Stimulated activated CD4-positive, alpha-beta T cell treated with anti-CD3 and anti-CD28 coated beads, Interleukin-4, amount 100 ng/mL, for 24 hours (primary cell): ENCODE measurements at places on chromosomes 2 and 18.

DNA sequence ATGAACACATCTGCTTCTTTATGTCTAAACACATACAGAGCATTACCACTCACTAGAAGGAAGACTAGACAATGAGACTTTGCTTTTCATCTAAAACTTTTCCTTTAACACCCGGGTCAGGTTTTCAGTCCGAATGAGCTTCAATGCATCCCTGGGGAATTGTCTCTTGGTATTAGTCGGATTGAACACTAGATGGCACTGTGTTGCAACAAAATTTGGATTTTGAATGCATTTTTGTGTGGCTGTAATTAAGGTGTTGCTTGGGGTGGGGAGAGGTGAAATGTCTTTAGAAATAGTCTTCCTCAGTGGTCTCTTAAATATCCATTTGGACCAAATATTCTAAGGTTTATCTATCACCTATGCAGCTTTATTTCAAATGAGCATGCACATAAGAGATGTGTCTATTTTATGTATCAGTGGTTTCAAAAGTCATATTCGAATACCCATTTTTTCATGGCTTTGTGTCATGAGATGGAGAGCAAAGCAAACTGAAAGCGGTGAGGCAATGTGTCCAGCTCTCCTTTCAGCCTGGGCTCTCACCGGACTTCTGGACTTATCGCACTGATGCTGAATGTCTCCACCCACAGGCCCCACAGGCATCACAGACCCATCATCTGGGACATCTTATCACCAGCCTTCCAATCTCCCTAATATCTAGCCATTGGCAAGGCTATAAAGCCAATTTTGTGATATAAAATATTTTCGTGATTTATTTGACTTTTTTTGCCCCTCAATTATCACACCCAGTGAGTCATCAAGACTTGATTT, 510.3 kb downstream of the RNF144A start:
- peak; percentile 53 for DNase-seq

GRCh38 chr2:120262761-120263428, 10.2 kb downstream of the RALB start:
- no peak for DNase-seq

- no peak for DNase-seq
Observed at GRCh38 chr2:123521854-123522253, 503.2 kb upstream of the CNTNAP5 start.

DNA sequence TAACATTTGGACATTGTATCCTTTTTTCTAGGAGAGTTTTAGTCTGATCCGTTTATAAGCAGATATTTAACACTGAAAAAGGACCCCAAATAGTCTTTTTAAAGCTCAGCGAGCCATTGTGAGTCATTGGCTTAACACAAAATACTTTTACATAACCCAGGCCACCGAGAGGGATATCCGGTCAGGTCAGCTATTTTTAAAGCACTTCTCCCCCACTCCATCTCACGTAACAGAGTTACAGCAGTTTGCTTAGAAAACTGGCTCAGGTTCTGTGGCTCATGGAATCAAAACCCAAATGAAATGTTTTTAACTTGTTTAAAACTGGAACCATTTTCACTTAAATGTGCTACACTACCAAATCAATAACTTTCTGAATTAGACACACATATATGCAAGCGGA, 23.9 kb downstream of the COL4A3 start:
- no peak for DNase-seq

DNA sequence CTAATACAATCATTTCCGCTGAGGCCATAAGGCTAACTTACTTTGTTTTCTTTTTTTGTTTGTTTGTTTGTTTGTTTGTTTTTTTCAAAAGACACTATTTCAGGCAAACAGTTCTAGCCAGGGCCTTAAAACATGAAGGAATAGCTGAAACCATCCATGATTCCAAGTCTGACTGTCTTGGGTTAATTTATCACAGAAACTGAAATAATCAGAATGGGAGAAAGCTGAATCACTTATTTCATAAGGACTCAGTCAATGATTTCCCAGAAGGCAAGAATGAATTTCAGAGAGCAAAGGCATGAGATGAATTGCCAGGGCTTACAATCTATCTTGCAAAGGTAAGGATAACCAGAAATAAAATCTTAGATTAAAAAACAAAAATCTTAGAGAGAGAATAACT, 1315.1 kb downstream of the SUCLG1 start:
- DNase-seq, result no peak

DNA sequence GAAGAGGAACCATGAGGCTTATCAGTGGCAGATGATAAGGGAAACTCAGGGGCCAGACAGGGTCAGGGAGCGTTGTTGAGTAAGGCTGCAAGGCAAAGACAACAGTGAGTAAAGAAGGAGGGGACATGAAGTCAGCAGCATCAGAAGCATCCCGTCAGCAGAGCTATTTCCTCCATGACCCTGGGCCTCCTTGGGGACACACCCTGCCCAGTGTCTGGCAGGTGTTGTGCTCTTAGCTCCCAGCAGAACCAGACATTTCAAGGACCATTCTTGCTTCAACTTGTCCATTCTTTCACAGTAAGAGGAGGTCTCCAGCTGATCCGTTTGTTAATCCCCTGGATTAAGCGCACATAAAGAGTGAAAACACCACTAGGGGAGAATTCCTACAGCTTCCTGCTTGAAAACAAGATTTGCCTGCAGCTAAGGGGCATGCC, 88.7 kb upstream of the MEIS1 start:
- no peak for DNase-seq

- peak; percentile 17 for DNase-seq
Observed at GRCh38 chr2:9984217-9984739, 32.8 kb downstream of the GRHL1 start.

- DNase-seq, result no peak
Observed at GRCh38 chr2:88377641-88377991, 74.9 kb downstream of the FOXI3 start.

DNA sequence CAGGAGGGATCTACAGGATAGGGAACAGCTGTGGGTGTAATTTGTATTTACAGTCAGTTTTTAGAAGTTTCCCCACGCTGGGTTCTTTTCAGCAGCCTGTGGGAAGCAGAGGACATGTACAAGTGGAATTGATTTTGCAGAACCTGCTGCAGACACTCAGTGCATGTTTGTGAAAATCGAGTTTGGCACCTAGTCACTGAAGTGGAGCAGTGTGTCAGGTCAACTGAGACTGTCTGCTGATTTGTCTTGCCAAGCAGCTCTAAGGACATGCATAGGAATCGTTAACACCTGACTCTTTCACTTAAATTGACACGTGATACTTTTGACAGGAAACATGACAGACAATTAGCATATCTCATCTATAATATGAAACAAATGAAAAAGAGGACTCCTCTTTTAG, 416.6 kb downstream of the TMX3 start:
- DNase-seq, result no peak

GRCh38 chr18:8685141-8685913, 20.0 kb upstream of the MTCL1 start:
- no peak for DNase-seq

GRCh38 chr2:31440764-31441163, 26.2 kb upstream of the XDH start:
- no peak for DNase-seq

DNA sequence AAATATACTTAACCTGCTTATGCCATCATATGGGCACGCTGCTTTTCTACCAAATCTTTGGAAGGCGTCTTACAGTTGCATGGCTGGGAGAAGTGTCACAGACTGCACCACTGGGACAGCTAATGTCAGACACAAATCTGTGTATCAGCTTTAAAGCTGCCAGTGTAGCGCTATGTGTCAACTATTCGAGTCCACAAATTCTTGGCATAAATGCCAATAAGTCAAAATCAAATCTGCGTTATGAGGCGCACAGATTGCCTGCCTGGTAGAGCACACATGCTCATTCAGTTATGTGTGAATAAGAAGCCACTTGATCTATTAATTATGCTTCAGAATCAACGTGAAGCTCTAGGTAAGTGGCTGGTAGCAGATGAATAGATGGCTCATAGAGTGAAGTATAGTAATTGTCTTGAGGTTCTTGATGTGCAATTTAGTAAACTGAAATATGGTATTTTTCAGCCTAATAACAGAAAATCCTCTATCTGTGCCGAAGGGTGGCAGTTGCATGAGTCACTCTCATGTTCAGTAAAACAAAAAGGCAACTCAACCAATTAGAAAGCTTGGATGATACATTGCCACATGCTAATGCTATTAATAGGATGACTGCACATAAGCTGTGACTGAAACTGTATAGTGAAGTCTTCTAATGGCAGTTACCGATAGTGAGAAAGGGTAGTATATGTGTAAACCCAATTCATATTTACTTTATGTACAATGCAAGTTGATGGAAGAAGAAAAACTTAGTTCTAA, 52.0 kb downstream of the DCC start:
- no peak for DNase-seq

- no peak for DNase-seq
Observed at GRCh38 chr2:42960842-42961180, 168.4 kb upstream of the HAAO start.

GRCh38 chr18:58638441-58638840, 9.6 kb upstream of the ALPK2 start:
- DNase-seq, result no peak

- DNase-seq, result no peak
Observed at GRCh38 chr18:79768745-79769144, 29.0 kb upstream of the KCNG2 start.

DNA sequence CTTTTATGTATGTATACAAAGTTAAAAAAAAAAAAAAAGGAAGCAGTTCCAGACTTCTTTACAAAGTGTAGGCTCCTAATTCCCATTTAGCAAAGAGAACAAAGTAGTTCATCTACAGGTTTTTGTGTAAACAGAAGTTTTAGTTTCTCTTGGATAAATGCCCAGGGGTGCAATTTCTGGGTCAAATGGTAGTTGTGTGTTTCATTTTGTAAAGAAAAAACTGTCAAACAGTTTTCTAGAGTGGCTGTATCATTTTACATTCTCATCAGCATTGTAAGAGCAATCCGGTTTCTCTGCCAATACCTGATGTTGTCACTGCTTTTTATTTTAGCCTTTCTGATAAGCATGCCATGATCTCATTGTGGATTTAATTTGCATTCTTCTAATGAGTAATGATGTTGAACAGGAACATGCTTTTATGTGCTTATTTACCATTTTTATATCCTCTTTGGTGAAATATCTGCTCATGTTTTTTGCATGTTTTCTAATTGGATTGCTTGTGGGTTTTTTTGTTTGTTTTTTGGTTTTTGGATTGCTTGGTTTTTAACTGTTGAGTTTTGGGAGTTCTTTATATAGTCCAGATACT, 16.6 kb upstream of the PSME4 start:
- DNase-seq, result no peak

GRCh38 chr2:22494156-22494555, 890.8 kb upstream of the KLHL29 start:
- no peak for DNase-seq

GRCh38 chr2:30886080-30886479, 78.8 kb upstream of the CAPN13 start:
- no peak for DNase-seq

- DNase-seq, result no peak
Observed at GRCh38 chr2:73091696-73092095, 20.2 kb upstream of the SFXN5 start.

DNA sequence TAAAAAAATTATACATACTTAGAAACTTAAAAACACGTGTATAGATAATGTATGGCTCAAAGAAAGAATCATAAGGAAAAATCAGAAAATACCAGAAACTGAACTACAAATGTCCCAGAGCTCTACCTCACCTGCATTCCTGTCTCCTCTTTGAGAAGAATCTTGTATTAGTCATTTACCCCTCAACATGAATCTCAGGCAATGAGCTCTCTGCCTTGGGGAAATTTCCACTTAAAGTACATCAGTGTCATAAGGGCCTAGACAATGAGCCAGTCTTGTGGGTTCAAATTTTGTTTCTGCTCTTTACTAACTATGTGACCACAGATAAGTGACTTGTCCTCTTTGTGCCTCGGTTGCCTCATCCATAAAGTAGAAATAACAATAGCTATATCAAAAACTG, 40.1 kb downstream of the SCG2 start:
- DNase-seq, result no peak

DNA sequence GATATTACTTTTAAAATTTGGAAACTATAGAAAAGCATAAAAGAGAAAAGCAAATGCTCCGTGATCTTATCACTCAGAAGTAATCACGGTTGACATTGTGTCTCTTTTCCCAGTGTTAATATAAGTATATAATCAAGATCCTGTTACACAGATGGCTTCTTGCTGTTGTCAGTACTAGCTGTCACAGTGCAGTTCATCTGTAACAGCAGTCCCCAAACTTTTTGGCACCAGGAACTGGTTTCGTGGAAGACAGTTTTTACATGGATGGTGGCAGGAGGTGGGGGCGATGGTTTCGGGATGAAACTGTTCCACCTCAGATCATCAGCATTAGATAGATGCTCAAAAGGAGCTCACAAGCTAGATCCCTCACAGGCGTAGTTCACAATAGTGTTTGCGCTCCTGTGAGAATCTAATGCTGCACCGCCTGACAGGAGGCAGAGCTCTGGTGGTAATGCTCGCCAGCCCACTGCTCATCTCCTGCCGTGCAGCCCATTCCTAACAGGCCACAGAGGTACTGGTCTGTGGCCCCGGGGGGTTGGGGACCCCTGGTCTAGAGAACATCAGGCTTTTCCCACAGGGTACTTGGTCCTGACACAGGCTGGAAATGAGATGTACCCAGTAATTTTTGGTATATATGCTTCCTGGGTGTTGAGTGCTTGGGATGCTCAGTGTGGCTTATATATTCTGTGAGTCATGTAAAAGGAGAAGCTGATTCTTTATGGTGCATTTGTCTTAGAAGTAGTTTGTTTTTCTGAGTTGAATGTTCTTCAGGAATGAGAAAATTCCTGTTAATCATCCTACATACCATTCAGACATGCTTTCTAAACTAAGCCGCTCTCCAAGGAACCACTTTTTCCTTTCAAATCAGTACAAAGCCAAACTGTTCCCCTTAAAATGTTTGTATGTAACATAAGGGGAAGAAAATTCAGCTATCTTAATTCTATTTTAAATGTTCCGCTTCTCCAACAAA, 121.8 kb downstream of the NCK2 start:
- no peak for DNase-seq

- peak; percentile 17 for DNase-seq
Observed at GRCh38 chr18:35289727-35290093, 319 bp downstream of the ZSCAN30 start.

- no peak for DNase-seq
Observed at GRCh38 chr2:162002623-162003235, 71.3 kb downstream of the DPP4 start.

- DNase-seq, result no peak
Observed at GRCh38 chr2:173590276-173590861, 235.7 kb downstream of the CDCA7 start.

- DNase-seq, result no peak
Observed at GRCh38 chr2:140873915-140874531, 1256.8 kb downstream of the LRP1B start.

- no peak for DNase-seq
Observed at GRCh38 chr2:611519-611918, 65.7 kb downstream of the TMEM18 start.

GRCh38 chr2:209525834-209526281, 102.0 kb downstream of the MAP2 start:
- no peak for DNase-seq
